Right lung (tissue), 10 donors: ENCODE measurements at places on chromosomes 3 and 15. TPM values are rescaled to one million over a fixed set of nuclear protein-coding genes. Genes with fewer than 3 reads are reported as not detected.
A peak's percentile ranks its signal among the peaks of the same experiment; 100 is the strongest.

Gene LRRC34
- polyA plus RNA-seq = 18.7 TPM

Gene GNAT1
- not detected for polyA plus RNA-seq

Gene MYO1E
- polyA plus RNA-seq = 36.1 TPM

Gene CPB1
- 0.58 TPM for polyA plus RNA-seq

Gene FHIT
- polyA plus RNA-seq = 17.8 TPM

Gene GOLGA8J
- 1.4 TPM for polyA plus RNA-seq

Gene UBR1
- polyA plus RNA-seq = 28.5 TPM

Gene CFAP44
- polyA plus RNA-seq = 21.7 TPM

Gene IDH2
- 115 TPM for polyA plus RNA-seq

Gene GP9
- polyA plus RNA-seq = 2.4 TPM

Gene EOMES
- polyA plus RNA-seq = 1.1 TPM

Gene PLA2G4D
- polyA plus RNA-seq = 0.12 TPM

Gene EAF2
- polyA plus RNA-seq = 5.2 TPM

Gene CCR9
- polyA plus RNA-seq = not detected

Gene FSTL1
- 483 TPM for polyA plus RNA-seq

Gene ITPKA
- 1.0 TPM for polyA plus RNA-seq

GRCh38 chr15:70024521-70024920 is 73.2 kb downstream of the TLE3 start:
- no peak for DNase-seq

DNA sequence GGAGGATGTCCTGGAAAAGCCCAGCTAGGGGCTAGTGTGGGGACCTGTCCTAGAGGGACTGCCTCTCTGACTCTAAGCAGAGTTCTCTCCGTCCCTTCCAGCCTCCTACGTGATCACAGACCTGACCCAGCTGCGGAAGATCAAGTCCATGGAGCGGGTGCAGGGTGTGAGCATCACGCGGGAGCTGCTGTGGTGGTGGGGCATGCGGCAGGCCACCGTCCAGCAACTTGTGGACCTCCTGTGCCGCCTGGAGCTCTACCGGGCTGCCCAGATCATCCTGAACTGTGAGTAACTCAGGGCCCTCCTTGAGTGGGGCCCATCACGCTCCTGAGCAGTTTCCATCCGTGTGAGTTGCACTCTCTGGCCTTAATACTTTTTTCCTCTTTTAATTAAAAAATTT is 13.0 kb downstream of the IRAK2 start:
- DNase-seq = no peak

GRCh38 chr3:82202269-82202668 is 440.8 kb upstream of the GBE1 start:
- DNase-seq = no peak

DNA sequence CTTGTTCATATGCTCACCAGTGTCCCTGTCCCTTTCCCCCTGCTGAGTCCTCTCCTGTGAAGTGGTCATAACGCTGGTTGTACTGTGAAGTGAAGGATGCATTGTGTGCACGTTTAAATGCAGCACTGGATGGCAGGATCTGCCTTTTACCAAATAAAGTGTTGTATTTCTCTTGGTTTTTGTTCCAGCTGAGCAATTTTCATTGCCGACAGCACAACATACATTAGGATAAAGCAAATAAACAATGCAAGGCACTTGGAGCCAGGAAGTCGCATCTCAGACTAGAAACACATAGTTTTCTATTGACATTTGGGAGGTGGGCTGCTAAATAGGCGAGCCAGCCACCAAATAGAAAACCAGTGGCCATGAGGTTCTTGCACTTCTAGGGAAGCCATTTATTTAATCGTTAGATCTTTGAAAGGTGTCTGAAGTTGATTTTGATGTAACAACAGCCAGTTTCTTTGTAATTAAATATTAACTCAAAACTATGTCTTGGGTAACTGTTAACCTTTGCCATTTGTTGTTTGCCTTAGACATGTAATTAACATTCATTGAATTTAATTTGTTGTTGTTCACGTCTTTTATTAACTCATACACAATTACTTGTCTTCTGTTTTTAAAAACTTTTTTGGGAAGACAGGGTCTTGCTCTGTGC is 185.3 kb downstream of the FNDC3B start:
- no peak for DNase-seq

DNA sequence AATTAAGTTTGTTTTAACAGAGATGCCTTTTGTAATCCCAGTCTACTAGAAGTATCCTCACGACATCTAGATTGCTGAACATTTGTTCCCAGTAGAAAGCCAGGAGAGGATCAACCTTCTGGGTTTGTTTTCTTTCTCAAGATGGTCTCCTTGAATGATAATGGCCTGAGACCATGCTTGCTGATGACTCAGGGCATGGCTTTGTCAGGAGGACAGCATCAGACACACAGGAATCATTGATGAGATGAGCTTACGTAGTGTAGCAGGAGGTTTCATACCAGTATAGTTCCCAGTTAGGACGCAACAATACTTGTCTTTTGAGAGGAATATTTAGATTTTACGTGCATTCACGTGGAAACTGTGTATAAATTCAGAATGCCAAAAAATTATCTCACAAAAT is 38.6 kb downstream of the ATP1B3 start:
- DNase-seq = no peak

DNA sequence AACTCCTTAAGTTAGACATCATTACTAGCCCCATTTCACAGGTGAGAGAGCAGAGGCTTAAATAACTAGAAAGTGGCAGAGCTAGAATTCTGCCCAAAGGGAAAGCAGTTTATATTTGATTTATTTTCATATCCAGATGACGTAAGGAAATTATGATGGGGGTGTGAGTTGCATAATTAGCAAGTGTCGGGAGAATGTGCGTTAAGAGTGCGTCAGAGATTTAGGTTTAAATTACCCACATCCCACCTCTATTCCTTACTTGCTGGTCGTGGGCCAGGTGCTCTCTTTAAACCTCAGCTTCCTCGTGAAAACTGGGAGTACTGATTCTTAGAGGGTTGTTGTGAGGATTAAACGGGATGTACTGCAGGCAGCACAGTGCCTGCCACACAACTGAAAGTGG is 32.3 kb downstream of the FSTL1 start:
- DNase-seq = no peak

DNA sequence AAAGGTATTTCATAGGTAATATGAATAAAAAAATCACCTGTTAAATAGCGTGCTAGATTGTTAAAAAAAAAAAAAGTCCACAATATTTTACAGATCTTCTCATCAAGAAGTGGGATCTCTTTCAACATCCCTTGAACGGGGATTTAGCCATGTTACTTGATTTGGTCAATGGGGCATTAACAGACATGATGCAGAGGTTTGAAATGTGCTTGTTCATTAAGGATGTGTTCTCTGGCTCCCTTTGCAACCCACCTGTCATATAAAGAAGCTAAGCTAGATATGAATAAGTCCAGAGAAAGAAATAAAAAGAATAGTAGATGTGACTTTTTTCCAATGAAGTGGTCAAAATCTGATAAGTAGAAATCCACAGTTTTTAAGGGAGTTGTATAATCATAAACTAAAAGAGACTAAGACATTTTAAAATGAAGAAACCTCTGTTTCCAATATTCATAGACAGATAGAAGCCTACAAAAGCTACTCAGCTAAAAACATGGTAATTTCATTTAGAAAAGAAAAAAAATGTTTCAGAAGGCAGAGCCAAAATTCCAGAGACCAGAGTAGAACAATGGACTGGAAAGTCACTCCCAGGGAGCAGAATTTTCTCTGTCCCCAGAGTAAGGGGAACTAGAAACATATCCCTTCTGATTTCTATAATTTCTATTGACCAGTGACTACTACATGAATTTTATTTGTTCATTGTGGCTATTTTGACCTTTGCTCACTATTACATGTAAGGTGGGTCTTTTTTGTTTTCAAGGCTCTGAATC is 79.2 kb downstream of the PLSCR2 start:
- no peak for DNase-seq

GRCh38 chr15:47431501-47431900 is 285.8 kb upstream of the SEMA6D start:
- DNase-seq = no peak

DNA sequence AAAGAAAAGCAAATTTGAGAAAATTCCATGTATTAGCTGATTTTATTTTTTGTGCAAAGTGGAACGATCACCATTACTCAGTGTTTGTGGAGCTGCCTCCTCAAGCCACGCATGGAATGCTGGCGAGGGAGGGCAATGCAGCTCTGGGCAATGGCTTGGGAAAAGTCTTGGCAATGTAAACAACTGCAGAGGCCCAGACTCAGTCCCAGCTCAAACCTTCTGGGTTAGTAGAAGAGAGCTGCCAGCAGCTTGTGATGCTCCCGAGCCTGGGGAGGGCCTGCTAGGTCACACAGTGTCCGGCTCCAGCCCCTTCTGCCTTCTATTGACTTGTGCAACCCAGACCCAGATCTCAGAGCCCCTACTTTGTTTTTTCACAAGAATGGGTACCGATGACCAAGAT is 4.3 kb downstream of the EPHB1 start:
- DNase-seq = no peak

GRCh38 chr3:155748611-155749365 is 3.9 kb upstream of the PLCH1 start:
- no peak for DNase-seq

- no peak for DNase-seq
These were observed 11.2 kb downstream of the GCSAM start for GRCh38 chr3:112121577-112122547.

DNA sequence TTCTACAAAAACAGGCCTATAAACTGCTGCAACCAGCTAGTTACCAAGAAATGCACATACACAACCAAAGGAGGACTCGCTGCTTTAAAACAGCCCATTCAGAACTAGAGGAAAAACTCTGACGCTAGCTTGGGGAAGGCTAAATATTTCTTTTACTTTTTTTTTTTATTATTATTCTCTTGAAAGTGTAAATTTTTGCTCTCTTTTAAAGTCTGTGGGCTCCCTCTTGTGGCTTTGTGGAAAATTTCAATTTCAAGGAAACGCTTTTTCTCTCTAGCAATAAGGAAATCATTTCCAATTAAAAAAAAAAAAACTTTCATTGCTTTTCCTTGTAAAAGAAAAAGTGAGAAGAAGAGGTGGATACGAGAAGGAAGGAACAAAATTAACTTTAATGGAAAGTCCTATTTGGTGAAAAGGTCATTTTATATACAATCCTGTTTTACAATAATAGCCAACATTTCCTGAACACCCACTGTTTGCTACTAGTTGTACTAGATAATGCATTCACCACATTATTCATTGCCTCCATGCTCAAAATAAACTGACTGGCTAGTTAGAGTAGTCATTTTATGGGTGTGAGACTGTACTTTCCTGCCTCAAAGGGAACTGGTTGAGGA is 51.2 kb upstream of the SAMMSON start:
- DNase-seq = peak; percentile 36

DNA sequence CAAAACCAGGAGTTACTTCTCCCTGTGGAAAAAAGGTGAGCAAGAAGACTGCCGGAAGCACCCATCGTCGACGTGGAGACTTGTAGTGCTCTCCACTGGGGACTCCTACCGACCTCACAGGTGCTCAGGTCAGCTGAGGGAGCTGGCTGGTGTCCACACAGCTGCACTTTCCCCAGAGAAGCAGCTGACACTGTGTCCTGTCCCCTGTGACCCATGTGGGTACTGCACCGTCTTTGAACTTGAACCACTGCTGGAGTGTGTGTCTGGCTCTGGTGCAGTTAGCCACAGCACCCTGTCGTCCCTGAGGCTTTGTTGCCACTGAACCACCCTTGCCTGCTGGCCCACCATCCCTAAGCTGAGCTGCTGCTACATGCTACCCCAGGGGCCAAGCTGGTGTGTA is 270.8 kb downstream of the CACNA2D3 start:
- no peak for DNase-seq

DNA sequence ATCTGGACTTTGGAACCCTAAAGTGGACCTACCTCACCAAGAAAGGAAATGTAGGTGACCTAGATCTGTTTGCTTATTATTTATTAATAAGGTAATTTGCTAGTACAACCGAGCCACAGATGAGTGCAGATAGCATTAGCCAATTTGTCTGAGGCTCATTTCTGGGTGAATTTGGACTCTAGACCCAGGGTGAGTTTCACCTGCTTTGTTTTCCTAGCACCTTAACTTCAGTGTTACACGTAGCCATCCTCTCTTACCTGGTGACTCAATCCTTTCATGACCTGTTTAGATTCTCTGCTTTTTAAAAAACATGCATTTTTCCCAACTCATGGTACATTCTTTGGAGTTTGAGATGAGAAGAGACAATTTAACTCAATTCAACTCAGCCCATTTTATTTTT is 33.5 kb upstream of the KPNA4 start:
- no peak for DNase-seq

DNA sequence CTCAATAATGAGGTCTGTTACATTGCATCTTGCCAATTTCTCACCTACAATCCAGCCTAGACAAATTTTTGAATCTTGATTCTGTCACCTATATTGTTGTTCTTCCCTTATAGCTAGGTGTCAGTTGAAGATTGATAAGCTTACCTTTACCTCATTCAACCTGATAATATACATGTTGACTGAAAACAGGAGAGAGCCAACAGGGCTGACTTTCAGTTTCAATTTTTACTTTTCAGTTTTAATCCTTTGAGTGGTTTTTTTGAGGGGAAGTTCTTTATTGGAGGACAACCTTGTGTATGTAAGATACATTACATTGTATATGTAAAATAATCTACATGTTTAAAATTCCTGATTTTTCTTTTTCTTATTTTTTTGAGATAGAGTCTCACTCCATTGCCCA is 5.8 kb downstream of the ATP13A5 start:
- no peak for DNase-seq

DNA sequence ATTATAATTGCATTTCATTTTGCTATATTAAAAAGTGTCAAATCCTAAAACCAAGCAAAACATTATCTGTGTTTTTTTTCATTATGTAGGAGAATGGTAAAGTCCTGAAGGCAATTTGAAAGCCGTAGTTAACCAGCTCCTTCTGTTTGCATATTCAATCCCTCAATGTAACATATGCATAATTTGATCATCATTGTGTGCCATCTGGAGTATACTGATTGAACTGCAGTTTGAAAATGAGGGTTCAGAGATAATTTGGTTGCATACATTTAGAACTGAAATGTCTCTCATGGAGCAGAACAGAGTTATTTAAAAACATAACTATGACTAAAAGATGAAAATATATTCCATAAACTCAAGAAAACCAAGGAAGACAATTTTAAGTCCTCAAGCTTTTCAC is 518.6 kb downstream of the GBE1 start:
- no peak for DNase-seq

GRCh38 chr15:82788496-82788895 is 17.4 kb downstream of the FSD2 start:
- DNase-seq = no peak

DNA sequence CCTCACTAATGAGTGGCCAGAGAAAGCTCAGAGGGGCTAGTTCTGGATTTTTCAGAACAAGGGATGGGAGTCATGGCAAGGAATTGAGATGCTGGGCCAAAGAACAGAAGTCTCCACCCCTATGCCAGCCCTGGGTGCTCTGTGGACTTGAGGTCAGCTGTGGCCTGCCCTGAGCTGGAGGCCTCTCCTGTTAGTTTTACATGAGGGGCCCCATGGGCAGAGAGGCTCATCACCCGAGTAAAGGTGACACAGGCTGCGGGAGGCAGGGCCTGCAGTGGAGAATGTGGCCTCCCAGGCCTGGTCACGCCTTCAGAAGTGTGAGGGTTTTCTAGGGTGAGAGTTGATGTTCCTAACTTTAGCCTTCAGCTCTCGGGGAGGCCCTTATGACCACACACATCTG is 44.9 kb downstream of the ABHD5 start:
- no peak for DNase-seq

GRCh38 chr3:32500880-32501782 is 1.5 kb downstream of the CMTM6 start:
- DNase-seq = no peak
